Hematopoietic multipotent progenitor cell (in vitro differentiated cells): ENCODE measurements at places on chromosomes 2 and 18.

GRCh38 chr2:42025151-42025582, 22.7 kb upstream of the PKDCC start:
- no peak for DNase-seq

GRCh38 chr18:10038268-10038667, 124.5 kb downstream of the VAPA start:
- no peak for DNase-seq

DNA sequence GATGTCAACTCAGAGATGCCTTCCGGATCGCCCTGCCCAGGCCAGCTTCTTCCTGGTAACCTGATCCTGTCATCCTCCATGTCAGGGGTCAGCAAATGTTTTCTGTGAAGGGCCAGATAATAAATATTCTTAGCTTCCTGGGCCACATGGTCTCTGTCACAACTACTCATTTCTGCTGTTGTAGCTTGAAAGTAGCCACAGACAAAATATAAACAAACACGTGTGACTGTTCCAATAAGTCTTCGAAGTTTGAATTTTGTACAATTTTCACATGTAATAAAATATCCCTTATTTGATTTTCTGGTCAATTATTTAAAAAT, 35.8 kb downstream of the ANXA4 start:
- no peak for DNase-seq

- peak; percentile 11 for DNase-seq
These were observed 35.4 kb downstream of the PROC start for GRCh38 chr2:127453392-127454171.

DNA sequence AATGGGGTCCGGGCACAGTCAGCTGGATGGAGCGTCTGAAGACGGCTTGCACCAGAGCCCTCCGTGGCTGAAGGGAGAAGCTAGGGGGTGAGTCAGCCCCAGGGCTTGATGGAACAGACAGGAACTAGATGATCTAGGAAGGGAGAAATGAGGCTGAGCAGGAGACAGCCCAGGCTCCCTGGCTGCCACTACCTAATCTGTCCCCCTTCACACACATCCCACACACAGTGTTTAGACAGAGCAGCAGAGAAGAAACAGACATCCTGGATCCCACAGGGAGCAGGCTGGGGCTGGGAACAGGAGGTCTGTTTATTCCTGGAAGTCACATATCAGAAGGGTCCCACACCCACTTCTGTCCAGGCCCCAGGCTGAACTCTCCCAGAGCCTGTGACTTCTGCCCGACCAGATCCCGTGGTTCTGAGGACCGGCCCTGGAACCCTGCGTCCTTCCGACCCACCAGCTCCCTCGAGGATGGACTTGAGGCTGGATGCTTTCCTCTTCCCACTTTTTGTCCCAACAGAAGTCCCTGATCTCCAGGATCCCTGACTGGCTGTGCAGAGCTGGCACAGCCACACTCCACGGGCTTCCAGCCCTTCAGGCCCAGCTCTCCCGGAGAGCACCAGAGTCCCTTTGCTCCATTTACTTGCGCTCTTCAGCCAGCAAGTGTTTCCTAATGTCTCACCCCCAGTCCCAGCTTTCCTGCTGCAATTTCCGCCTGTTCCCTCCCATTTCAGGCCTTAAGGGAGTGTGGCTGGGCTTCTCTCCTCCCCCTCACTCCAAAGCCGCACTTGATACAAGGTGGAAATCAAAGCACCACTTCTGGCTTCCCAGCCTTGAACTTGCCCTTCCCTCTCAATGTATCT, 1.5 kb upstream of the GPBAR1 start:
- DNase-seq: no peak

DNA sequence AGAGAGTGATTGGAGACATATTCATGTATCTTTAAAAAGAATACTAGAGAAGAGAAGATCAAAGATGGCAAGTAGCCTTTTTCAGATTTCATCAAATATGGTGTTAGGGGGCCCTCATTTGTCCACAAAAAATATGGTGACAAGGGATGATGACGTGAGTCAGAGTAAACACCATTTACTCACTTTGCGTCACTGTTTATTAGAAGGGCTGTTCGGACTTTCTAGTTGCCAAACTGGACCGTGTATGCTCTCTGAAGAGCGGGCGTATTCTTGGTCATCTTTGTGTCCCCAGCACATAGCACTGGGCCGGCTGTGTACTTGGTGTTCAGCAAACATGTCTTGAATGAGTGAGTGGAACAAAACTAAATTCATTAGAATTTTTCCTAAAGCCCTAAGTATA, 37.5 kb downstream of the TTC39C start:
- no peak for DNase-seq

GRCh38 chr18:76382275-76382674, 112.8 kb downstream of the ZNF516 start:
- DNase-seq: no peak

GRCh38 chr2:123500346-123500745, 524.7 kb upstream of the CNTNAP5 start:
- no peak for DNase-seq

- no peak for DNase-seq
These were observed 33.7 kb upstream of the MCM6 start for GRCh38 chr2:135909976-135910375.

DNA sequence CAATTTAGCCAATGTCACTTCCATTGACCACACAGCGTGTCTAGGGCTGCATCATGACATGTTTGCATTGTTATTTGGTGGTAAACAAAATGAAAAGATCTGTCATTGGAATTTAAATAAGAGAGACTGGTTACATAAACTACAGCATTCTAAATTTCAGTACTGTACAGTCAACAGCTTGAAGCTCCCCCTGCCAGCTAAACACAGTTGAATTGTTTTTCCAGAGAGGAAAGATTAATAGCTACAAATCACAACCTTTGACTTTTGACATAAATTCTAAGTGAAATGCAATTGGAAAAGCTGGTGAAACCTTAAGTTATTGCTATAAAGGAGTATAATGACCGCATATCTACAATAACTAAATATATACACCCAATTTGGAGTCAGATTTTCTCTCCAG, 1600.0 kb upstream of the ACVR2A start:
- no peak for DNase-seq

DNA sequence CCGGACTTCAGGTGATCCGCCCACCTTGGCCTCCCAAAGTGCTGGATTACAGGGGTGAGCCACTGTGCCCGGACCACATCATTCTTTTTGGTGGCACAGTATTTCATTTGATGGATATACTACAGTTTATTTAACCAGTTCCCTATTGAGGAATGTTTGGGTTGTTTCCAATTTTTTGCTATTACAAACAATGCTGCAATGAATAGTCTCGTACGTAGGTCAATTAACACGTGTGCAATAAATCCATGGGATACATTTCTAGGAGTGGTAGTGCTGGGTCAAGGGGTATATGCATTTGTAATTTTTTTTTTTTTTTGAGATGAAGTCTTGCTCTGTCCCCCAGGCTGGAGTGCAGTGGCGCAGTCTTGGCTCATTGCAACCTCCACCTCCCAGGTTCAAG, 28.4 kb upstream of the XPO1 start:
- DNase-seq: no peak

DNA sequence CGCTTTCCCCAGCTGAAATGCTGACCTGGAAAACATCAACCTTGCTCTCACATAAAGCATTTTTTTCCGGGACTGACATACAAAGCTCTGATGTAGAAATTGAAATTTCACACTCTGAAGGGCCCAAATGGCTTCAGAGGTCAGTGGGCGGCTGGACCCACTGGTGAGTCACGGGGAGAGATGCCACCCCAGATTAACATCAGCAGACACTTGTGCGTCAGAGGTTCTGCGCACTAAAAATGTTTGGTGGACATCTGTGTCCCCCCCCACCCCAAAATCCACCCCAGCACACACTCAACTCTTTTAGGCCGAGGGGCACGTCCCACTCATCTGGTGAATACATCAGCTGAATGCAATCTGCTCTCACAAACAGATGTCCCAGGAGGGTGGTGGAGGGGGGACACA, 208.9 kb downstream of the ASB1 start:
- DNase-seq: no peak

DNA sequence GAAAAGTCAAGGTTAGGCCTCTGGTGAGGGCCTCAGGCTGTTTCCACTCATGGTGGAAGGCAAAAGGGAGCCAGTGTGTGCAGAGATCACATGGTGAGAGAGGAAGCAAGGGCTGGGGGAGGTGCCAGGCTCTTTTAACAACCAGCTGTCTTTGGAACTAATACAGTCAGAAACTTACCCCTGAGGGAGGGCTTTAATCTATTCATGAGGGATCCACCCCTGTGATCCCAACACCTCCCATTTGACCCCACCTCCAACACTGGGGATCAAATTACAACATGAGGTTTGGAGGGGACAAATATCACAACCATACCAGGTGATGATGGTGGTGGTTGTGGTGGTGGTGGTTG, 10.9 kb downstream of the POLI start:
- DNase-seq: no peak

DNA sequence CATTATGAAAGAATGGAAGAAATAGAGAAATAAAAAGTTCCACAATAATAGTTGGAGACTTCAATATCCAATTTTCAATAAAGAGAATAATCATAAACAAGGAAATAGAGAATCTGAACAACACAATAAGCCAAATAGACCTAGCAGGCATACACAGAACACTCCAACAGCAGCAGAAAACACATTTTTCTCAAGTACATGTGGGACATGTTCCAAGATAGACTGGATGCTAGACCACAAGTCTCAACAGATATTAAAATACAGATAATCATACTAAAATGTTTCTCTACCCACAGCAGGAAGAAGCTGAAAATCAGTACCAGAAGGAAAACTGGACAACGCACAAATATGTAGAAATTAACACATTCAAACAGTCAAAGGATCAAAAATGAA, 113.9 kb downstream of the USP34 start:
- DNase-seq: no peak
